ENCODE measurements at places on chromosomes 13 and 19. TPM values are rescaled to one million over a fixed set of nuclear protein-coding genes. Genes with fewer than 3 reads are reported as not detected.
A peak's percentile ranks its signal among the peaks of the same experiment; 100 is the strongest.

- no peak overlapping the region for H3K4me3 ChIP-seq
- no peak for DNase-seq
- no peaks in the 10 kb centered on the region for H3K4me1 ChIP-seq
- H3K27ac ChIP-seq, result no peak overlapping the region
Observed at GRCh38 chr19:41843371-41843770, 1.1 kb downstream of the LYPD4 start.

- no peak for DNase-seq
- peak overlapping the region; percentile 85 for H3K4me3 ChIP-seq
- H3K36me3 ChIP-seq, result no peaks in the 10 kb centered on the region
- H3K27ac ChIP-seq, result peak overlapping the region; percentile 76
- H3K27me3 ChIP-seq, result no peaks in the 10 kb centered on the region
Observed at GRCh38 chr13:79481685-79482052, 714 bp downstream of the NDFIP2 start.

- H3K36me3 ChIP-seq, result no peaks in the 10 kb centered on the region
- no peak overlapping the region for H3K27ac ChIP-seq
- no peak for DNase-seq
- no peaks in the 10 kb centered on the region for H3K4me1 ChIP-seq
Observed at GRCh38 chr19:28539759-28540158, 673.2 kb downstream of the UQCRFS1 start.

DNA sequence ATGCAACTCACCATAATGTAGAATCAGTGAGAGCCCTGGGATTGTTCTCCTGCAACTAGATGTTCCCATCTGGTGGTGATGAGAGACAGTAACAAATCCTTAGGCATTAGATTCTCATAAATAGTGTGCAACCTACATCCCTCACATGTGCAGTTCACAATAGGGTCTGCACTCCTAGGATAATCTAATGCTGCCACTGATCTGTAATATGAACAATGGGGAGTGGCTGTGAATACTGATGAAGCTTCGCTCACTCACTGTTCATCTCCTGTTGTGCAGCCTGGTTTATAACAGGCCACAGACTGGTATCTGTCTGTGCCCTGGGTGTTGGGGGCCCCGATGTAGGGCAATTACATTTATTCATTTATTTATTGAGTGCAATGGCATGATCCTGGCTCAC is 86.9 kb downstream of the ZNF254 start:
- H3K27me3 ChIP-seq, result no peaks in the 10 kb centered on the region
- H3K4me1 ChIP-seq, result no peaks in the 10 kb centered on the region
- no peak for DNase-seq
- no peaks in the 10 kb centered on the region for H3K36me3 ChIP-seq

GRCh38 chr19:12766051-12766521 is 9.3 kb downstream of the HOOK2 start:
- H3K4me3 ChIP-seq, result peak overlapping the region; percentile 34
- H3K27me3 ChIP-seq, result no peaks in the 10 kb centered on the region
- no peaks in the 10 kb centered on the region for H3K36me3 ChIP-seq

- DNase-seq, result no peak
- H3K4me1 ChIP-seq, result no peaks in the 10 kb centered on the region
- H3K4me3 ChIP-seq, result no peak within 1 kb of the TSS
- no peak within 1 kb of the TSS for H3K27ac ChIP-seq
- H3K36me3 ChIP-seq, result no peaks in the 10 kb centered on the region
Observed at GRCh38 chr19:44671400-44671799, at the start of gene CEACAM19. Gene CEACAM19, plus strand, starts transcription at chr19:44671482. Its CDS starts 450 bp downstream, at chr19:44671932.

GRCh38 chr13:106561551-106562170 is 6.3 kb downstream of the ARGLU1 start:
- peak; percentile 51 for DNase-seq
- no peaks in the 10 kb centered on the region for H3K27me3 ChIP-seq
- H3K4me3 ChIP-seq, result no peak overlapping the region
- H3K27ac ChIP-seq, result peak overlapping the region; percentile 74
- H3K4me1 ChIP-seq, result peaks cover 43% of the 10 kb centered on the region
- peaks cover 26% of the 10 kb centered on the region for H3K36me3 ChIP-seq

Gene MRPL34
- 304 TPM for total RNA-seq

Gene APOC4
- not detected for total RNA-seq

DNA sequence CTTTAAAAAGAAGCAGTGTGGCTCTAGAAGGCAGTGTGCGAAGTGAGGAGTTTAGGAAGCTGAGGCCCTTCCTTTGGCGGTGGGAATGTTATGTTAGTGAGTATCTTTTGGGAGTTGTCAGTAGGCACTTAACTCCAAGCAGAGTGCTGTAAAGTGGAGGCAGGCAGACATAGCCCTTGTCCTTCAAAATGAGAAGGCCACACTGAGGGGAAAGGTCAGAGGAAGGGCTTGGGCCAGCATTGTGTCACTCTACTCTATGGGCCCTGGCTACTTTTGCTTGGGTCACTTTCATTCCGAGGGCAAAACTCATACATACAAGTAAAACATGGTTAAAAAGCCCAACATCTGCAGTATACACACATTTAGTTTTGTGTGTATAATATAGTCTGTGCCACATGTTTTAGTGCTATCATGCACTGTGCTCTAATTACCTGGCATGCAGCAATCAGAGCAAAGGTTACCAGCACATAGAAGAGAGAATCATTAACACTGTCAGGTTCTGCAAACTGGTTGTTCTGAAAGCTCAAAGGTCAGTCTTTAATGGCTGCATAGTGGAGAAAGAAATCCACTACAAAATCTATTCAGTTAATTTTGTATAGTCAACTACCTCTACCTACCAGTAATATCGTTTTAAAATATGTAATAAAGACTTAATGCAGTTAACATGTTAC is 64.4 kb downstream of the WASF3 start:
- no peak overlapping the region for H3K4me3 ChIP-seq
- peak overlapping the region; percentile 78 for H3K27ac ChIP-seq
- peaks cover 34% of the 10 kb centered on the region for H3K4me1 ChIP-seq
- no peaks in the 10 kb centered on the region for H3K27me3 ChIP-seq

- H3K36me3 ChIP-seq, result peaks cover 11% of the 10 kb centered on the region
- H3K4me1 ChIP-seq, result peaks cover 21% of the 10 kb centered on the region
- no peak overlapping the region for H3K27ac ChIP-seq
- no peak overlapping the region for H3K4me3 ChIP-seq
- DNase-seq, result no peak
Observed at GRCh38 chr19:579111-579841, 6.9 kb downstream of the BSG start.

DNA sequence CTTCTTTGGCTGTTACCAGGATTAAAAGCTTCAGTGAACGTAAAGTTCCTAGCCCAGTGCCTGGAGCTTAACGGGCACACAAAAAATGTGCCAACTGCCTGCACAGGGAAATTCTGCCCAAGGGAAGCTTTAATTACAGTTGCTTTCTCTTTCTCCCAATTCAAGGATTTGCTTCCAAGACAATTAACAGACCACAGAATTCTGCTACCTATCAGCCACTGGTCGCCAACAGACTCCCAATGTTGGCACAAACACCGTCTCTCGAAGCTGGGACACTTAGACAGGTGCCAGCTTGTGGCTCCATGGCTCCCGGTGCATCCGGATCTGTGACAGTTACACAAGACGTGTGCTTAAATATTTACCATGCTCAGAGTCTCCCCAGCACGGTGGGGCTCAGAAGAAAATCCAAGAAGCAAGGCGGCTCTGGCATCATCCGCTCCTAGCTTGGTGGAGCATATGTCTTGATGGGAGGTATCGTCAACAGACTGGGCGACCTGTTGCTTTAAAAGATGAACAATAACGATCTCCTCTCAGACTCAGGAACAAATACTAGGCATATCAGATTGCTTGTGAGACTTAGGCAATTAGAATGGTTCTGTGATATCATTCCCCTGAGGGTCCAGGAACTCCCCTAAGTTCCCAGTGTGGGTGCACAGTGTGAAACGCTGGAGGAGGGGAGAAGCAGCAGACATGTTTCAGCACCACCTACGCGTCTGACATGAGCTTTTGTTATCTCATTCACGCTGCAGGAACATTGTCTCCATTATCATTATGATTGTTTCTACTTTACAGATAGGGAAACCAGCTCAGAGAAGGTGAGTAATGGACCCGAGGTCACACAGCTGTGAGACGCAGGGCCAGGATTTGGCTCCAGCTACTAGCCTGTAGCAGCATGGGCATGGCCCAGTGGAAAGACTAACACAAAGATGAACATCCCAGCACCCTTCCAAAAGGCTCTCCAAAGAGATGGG is 61.6 kb downstream of the ALOX5AP start:
- no peaks in the 10 kb centered on the region for H3K36me3 ChIP-seq
- DNase-seq, result no peak
- H3K4me3 ChIP-seq, result no peak overlapping the region
- H3K4me1 ChIP-seq, result no peaks in the 10 kb centered on the region
- H3K27me3 ChIP-seq, result no peaks in the 10 kb centered on the region

GRCh38 chr19:47608969-47609905 is at the start of gene BICRA:
Gene BICRA, plus strand, starts transcription at chr19:47609134. Its CDS starts 64,441 bp downstream, at chr19:47673575.
- peak; percentile 92 for DNase-seq
- H3K4me1 ChIP-seq, result peaks cover 4% of the 10 kb centered on the region
- H3K4me3 ChIP-seq, result peak within 1 kb of the TSS; percentile 91
- H3K27me3 ChIP-seq, result no peaks in the 10 kb centered on the region
- no peaks in the 10 kb centered on the region for H3K36me3 ChIP-seq

DNA sequence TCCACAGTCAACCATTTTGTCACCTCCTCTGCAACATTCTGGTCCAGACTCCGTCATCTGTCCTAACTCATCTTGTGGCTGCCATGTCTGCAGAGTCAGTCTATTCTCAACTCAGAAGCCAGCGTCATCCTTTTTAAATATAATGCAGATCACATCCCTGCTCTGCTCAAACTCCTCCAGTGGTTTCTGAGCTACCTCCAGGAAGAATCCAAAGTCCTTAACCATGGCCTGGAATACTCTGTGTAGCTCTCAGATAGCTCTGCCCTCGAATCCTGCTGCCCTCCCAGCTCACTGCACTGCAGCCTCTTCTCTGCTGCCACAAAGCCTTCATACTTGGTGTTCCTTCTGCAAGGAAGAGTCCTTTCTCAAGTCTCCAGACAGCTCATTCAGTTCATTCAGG is 190.8 kb downstream of the FOXO1 start:
- H3K4me1 ChIP-seq, result peaks cover 45% of the 10 kb centered on the region
- no peak overlapping the region for H3K4me3 ChIP-seq
- H3K27me3 ChIP-seq, result no peaks in the 10 kb centered on the region
- no peaks in the 10 kb centered on the region for H3K36me3 ChIP-seq
- DNase-seq, result no peak
- no peak overlapping the region for H3K27ac ChIP-seq

GRCh38 chr19:10615429-10616023 is 9.8 kb upstream of the SLC44A2 start:
- H3K4me1 ChIP-seq, result no peaks in the 10 kb centered on the region
- H3K27ac ChIP-seq, result no peak overlapping the region
- no peaks in the 10 kb centered on the region for H3K36me3 ChIP-seq
- no peak overlapping the region for H3K4me3 ChIP-seq
- H3K27me3 ChIP-seq, result no peaks in the 10 kb centered on the region

Gene THSD8
- total RNA-seq, result not detected

DNA sequence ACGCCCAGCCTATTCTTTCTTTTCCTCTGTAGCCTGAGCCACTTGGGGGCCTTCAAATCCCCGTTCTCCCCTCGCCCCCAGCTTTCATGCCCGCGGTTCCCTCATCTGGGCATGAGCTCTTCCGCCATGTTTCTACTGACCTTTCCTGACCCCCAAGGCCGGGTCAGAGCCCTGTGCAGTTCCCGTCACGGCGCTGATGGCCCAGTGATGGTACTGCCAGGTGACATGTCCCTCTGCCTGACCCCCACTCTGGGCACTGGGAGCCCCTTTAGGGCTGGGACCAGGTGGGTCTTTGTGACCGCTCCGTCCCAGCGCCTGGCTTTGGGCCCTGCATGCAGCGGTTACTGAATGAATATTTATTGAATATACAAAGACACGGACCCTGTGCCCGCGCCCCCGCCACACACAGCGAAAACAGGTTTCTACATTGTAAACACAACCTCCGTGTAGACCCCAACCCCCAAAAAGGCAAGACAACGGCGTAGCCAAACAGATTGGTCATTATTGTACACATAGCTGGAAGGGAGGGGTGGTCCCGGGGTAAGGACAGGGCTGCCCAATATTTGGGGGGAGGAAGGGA is 7.7 kb downstream of the GPR108 start:
- no peaks in the 10 kb centered on the region for H3K36me3 ChIP-seq
- no peak for DNase-seq
- H3K27ac ChIP-seq, result no peak overlapping the region
- H3K4me3 ChIP-seq, result no peak overlapping the region
- no peaks in the 10 kb centered on the region for H3K4me1 ChIP-seq
- H3K27me3 ChIP-seq, result no peaks in the 10 kb centered on the region

DNA sequence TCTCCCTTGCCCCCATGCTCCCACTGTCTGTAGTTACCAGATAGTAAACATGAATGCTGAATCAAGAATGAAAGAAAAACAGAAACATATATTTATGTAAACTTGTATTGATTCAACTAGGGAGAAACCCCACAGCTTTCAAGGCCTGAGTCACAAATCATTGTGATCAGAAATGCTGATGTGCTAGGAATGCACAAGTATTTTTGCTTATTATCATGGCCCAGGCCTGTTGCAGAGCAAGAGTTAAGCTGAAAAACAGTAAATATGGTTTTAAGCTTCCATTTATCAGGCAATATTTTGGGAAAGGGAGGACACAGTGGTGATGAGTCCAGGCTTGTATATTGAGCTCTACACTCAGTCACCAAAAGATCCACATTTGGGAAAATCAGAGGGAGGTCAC is 669.6 kb downstream of the DIAPH3 start:
- no peak overlapping the region for H3K27ac ChIP-seq
- H3K4me3 ChIP-seq, result no peak overlapping the region
- H3K27me3 ChIP-seq, result no peaks in the 10 kb centered on the region
- H3K4me1 ChIP-seq, result peaks cover 30% of the 10 kb centered on the region

DNA sequence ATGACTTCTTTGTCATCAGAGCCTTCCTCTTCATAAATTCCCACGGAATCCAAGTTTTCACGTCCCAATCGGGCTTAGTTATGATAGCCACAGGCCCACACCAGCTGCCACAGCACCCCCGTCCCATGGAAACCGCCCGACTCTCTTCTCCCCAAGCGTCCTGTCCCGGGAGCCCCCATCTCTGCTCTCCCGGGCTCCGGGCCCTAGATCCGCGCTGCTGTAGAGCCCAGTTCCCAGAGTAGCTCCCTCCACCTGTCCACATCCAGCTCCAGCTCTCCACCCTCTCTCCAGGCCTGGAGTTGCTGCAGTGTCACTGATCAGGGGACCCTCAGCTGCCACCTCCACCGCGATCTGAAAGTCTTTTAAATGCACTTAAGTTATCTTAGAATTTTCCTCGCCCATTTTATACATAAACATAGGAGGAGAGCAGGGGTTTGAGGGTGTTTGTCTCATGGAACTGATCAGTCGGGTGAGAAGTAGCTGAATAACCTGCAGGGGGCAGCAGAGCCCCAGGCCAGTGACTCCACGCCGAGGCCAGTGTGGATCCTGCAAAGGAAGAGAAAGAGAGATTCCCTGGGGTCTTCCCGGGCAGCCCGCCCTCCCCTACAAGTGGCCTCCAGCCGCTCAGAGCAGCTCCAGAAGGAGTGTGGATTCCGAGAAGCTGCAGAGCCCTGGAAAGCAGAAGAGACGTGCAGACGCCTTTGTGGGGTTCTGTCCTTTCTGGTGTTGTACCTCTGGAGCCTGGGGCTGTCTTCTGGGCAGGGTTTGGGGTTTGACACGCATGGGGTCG is 1.1 kb upstream of the ZNF763 start:
- H3K4me3 ChIP-seq, result no peak overlapping the region
- H3K27ac ChIP-seq, result peak overlapping the region; percentile 26
- no peaks in the 10 kb centered on the region for H3K36me3 ChIP-seq

Gene CGB1
- not detected for total RNA-seq

Gene RYR1
- 12.8 TPM for total RNA-seq
